Mesenteric fat pad (tissue), 1 donor: ENCODE measurements at places on chromosomes 5 and 9. TPM values are rescaled to one million over a fixed set of nuclear protein-coding genes. Genes with fewer than 3 reads are reported as not detected.

PCDHA2 gene
- total RNA-seq: not detected

ANKRD31 gene
- 0.13 TPM for total RNA-seq

LRRC19 gene
- total RNA-seq: not detected

GRCh38 chr5:137760719-137761516 lies 6.8 kb upstream of the HNRNPA0 start:
- no peak for DNase-seq

- peak; percentile 20 for DNase-seq
Measured at GRCh38 chr9:6702707-6703106, 55.1 kb upstream of the KDM4C start.
